ENCODE measurements at places on chromosomes 5 and 9.

- DNase-seq: no peak
Observed at GRCh38 chr5:57834829-57835608, 352.4 kb upstream of the ACTBL2 start.

DNA sequence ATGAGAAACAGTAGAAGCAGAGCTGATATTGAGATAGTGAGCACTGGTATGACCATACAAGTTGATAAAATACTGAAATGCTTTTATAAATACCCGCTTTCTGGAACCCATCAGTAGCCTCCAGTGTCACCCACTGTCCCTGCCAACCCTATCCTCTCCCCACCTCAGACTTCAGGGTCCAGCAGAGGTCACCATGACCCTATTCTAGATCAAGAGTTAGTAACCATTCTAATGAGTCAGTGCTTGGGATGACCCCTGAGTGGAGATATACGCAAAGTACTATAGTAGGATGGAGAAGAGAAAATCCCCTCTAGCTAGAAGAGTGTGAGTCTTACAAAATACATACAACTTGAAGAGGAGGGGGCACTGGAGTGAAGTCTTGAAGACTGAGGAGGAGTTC lies 297.9 kb upstream of the BRINP1 start:
- no peak for DNase-seq

DNA sequence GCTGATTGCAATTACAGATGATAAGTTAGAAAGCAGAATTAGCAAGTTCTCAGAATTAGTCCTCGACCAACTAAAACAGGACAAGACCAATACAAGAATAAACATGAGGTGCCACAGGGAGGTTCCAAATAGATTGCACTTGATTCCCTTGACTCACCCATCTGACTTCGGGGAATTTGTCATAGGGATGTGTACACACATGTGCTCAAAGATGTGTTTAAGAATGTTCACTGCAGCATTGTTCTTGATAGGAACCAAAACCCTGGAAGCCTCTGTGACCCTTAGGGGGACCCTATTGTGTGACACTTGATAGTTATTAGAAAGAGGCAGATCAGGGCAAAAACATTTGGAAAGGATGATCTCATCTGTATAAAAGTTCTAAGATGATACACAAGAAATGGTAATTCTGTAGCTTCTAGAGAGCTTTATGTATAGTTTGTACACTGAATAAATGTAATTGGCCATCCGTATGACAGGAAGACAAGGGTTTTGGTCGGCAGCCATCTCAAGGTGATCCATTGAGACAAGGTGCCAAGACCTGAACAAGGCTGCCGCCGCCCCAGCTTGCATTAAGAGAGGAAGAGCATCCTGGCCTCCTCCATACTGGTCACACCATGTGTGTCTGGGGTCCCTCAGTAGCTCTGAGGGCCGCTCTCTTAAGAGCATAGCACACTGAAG lies 48.2 kb upstream of the GARNL3 start:
- no peak for DNase-seq

DNA sequence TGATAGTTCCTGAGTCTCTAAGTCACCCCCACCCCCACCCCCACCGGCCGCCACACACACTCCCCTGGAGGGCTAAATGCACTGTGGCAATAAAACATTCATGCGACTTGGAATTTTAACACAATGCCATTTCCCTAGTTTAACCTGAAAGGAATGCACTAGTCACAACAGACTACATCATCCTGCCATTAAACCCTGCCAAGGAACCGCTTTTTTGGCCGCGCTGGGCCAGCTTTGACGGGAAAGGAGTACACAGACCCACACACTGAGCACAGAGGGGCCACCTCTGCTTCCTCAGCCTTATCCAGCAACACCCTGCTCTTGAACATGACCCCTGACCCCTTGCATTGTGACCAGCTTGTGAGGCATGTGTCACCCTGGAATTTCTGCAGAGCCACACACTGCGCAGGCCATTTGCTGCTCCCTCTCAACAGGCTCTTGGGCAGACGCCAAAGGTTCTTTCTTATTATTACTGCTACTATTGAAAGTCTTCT lies 165.3 kb downstream of the BNC2 start:
- no peak for DNase-seq

GRCh38 chr9:32331240-32331639 lies 53.2 kb upstream of the ACO1 start:
- no peak for DNase-seq

DNA sequence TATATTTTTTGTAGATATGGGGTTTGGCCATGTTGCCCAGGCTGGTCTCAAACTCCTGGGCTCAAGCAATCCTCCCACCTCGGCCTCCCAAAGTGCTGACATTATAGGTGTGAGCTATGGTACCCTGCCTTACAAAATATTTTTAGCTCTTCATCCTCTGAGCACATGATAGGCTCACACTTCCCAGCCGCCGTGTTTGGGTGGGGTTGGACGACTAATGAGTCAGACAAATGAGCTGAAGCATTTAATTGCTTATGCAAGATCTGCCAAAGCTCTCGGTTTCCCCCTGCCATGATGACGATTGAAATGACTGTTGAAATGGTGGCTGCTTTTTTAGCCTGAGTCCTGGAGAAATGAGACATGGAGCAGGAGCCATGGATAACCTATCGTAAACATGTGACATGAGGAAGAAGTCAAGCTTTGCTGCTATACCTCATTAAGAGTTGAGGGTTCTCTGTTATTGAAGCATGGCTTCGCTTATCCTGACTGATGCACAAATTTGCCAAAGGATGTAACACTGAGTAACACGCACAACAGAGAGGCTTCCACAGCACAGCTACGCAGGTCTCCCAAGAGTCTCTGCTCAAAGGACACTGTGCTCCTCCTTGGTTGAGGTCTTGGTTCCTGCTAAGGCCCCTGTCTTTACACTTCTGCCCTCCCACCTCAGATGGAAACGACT lies 48.2 kb upstream of the GFPT2 start:
- DNase-seq: no peak

DNA sequence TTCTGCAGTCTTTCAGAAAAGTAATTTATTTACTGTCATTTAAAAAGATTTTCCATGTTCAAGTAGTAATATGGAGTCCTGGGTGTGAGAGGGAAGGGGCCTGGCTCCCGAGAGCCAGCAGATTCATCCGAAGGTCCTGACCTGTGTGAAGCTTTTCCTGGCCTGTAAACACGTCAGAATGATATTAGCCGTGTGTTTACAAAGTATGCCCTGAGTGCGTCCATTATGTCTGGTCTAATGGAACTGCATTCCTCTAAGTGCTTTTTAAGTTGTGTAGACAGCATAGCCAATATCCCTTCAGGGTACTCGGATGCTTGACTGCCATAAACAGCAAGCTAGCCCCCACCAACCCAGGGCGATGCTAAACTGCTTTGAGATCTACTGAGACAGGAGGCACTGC lies 495.2 kb downstream of the AGTPBP1 start:
- no peak for DNase-seq

DNA sequence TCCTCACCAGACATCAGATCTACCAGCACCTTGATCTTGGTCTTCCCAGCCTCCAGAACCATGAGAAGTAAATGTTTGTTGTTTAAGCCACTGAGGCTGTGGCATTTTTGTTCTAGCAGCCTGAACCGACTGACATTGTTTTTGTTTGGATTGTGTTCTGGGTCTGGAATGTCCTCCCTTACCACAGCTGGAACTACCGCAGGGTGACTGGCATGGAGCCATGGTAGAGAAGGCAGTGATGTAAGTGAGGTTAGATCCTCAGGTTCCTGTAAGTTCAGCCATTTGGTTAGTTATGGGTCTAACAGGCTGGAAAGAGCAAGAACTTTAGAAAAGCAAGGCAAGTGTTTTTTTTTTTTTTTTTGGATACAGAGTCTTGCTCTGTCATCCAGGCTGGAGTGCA lies 209.3 kb downstream of the DAB2IP start:
- no peak for DNase-seq

GRCh38 chr5:543755-544674 lies 19.8 kb upstream of the SLC9A3 start:
- DNase-seq: peak; percentile 51

- DNase-seq: no peak
Observed at GRCh38 chr5:35004200-35004599, 43.5 kb downstream of the AGXT2 start.

DNA sequence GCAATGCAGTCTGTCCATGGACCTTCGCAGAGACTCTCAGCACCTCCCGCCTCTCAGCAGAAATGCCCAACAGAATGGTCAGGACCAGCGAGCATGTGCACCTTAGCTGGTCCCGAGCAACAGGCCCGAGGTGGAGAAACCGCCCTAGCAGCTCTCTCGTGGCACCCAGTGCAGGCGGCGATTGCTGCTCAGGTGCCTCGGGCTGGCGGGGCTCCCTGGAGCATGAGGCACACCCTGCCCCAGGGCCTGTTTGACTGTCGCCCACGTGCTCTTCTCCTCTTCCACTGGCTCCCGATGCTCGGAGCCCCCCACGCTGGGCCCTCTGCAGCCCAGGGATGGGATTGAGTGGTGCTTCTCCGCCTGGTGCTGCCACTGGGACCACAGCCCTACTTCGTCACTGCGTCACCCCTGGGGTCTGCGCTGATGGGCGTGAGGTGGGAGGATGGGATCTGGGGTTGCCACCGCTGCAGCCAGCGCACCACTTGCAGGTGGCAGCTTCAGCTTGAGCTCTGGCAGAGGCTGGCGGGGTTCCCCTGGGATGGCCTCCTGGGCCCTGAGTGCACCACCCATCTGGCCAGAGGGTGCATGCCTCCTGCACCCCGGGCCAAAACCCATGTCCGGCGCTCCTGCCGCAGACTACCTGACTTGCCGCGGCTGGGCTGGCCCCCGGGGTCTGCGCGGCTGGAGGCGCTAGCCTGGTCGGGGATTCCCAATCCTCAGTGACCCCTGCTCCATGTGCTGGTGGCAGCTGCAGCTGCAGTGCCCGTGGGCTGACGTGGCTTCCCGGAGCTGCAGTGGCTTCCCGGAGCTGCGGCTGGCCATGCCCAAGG lies 244.2 kb downstream of the FOXD4L6 start:
- DNase-seq: peak; percentile 11

DNA sequence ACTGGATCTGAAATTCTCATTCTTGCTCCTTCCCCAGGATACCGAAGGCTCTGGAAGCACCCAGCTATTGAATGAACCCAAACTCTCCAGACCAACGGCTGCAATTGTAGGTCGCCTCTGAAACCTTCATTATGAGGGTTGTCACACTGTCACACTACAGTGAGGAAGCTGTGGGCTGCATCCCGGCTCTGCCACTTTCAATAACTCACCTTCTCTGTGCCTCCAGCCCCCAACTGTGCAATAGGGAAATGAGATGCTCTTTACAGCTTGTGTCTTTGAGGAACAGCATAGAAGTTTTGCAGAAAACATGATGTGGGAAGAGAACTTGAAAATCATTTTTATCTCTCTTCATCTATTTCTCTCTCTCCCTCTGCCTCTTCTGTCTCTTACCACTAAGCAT lies 69.6 kb upstream of the TGFBR1 start:
- no peak for DNase-seq

- DNase-seq: no peak
Observed at GRCh38 chr5:67267512-67268216, 71.1 kb upstream of the CD180 start.

DNA sequence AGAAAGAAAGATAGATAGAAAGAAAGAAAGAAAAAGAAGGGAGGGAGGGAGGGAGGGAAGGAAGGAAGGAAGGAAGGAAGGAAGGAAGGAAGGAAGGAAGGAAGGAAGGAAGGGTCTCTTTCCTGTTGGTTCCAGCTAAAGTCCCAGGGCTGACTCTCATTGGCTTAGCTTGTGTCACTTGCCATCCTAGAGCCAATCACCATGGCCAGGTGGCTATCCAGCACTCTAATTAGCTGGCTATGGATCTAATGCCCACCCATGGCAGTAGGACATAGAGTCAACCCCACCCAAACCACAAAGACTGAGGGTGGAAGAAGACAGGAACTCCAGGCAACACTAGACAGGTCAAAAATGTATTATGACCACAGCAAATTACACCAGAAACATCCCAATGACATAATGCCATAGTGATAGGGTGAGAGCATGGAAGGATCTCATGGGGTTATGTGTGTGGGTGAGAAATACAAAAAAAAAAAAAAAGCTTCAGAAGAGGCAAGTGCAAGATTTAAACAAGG lies 10.8 kb upstream of the CPLX2 start:
- no peak for DNase-seq

GRCh38 chr5:65013166-65013565 lies 244.4 kb downstream of the CWC27 start:
- DNase-seq: no peak

GRCh38 chr9:126738553-126738952 lies 66.3 kb upstream of the ZBTB43 start:
- no peak for DNase-seq

DNA sequence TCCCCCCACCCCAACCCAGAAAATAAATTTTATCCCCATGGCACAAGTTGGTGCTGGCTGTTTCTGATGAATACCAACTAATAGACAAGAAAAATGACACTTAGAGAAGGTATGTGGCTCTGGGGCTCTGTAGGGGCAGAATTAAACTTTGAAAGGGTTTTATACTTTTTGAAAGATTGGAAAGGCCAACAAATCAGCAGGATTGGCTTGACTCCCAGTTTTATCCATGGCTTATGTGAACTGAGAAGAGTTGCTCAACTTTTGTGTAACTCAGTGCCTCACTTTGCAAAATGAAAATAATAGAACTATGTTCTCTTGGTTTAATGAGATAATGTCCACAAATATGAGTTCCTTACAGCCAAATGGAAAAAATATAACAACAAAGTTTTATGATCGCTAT lies 288.9 kb upstream of the KIF2A start:
- DNase-seq: no peak

- DNase-seq: no peak
Observed at GRCh38 chr5:41109186-41109585, 38.0 kb upstream of the MROH2B start.

GRCh38 chr5:432201-432927 lies 10.6 kb upstream of the EXOC3 start:
- no peak for DNase-seq

- DNase-seq: no peak
Observed at GRCh38 chr9:104934691-104935500, 6.9 kb upstream of the ABCA1 start.

DNA sequence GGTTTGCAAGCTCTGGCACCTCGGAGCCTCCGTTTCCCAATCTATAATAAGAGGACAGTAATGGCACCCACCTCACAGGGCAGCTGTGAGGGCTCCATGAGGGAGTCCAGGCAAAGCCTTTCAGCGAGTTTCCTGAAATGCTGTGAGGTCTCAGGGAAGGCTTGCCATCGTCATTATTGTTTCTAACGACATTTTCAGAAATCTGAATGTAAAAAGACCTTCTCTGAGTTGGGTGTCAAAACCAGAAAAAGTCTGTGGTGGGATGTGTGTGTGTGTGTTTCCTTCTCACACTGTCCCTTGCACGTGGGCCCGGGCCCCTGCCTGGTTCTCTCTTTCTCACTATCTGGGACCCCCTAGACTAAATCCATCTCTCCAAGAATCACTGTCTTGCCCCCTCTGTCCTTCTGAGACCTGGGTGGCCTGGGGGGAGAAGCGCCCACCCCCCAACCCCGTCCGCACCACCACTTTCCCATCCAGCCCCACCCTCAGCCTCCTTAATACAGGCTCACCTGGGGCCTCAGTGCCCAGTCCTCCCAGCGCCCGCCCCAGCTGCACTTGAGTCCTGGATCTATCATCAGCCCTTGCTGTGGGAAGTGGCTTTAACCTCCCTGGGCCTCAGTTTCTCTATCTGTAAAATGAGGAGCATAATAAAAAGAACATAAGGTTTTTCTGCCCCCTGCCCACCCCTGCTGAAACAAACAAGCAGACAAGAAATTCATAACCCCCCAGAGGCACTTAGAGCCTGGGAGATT lies 180.3 kb downstream of the C9orf50 start:
- no peak for DNase-seq

Data from activated naive CD4-positive, alpha-beta T cell treated with anti-CD3 and anti-CD28 coated beads, Interleukin-2, amount 50 U/mL, for 16 hours (primary cell).